ENCODE measurements at places on chromosomes 4 and X. TPM values are rescaled to one million over a fixed set of nuclear protein-coding genes. Genes with fewer than 3 reads are reported as not detected.
A peak's percentile ranks its signal among the peaks of the same experiment; 100 is the strongest.

DNA sequence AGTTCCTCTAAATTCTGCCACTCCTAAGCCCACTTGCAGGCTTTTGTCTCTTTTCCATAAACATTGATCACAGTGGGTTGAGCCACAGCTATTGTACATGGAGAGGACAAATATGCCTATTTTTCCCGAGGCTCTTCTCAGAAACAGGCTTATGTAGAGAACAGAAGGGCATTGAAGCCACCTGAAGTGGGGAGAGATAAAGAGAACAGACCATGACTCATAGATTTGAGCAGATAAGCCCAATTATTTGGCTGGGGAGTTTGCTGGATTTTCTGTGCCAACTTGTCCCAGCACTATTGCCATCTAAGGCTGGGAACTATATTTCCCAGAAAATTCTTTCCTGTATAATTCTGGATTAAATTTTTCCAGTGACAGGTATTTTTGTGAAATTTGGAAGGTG, 446.1 kb upstream of the RPS6KA3 start:
- DNase-seq = no peak

DNA sequence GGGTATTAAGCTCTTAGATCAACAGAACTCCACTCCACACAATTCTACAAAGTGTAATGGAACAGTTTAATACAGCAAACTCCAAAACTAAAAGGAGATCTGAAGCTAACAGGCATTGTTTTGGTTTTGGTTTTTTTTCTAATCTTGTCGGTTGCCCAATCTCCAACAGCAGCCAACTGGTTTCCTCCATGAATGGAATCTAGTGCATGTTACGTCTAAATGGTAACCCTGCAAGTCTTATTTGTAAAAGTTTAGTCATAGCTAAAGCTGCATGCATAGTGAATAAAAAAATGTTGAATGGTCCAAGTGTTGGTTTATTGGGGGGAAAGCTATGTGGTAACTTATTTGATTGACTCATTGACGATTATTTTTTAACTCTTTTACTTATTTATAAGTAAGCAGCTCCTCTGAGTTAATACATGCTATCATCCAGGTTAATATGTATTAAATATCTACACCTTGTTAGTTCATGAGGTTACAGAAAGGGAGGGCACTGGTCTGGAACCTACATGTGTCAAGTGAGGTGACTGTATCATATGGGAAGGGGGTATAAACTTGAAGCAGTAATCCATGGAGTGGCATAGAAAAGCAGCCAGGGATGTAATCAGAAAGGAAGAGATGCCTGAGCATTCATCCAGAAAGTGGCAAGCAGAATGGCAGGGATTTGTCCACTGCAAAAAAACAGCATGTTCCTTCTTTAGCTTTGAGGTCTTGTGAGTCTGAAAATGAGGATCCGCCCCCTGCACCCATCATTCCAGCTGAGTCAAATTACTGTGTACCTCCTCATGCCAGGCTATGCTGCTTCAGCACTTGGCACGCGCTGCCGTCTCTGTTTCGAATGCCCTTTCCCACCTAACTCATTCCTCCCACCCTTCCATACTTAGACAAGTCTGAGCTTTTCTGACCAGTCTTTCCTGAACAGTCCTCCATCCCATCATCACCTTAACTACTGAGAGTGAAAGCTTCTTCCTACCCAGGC, 81.7 kb downstream of the PDGFC start:
- DNase-seq = no peak

- no peak for DNase-seq
Observed at GRCh38 chr4:141890279-141890678, 253.9 kb downstream of the IL15 start.

- DNase-seq = no peak
Observed at GRCh38 chrX:30241724-30242415, at the start of gene MAGEB4. Gene MAGEB4, plus strand, starts transcription at chrX:30242000. Its CDS starts 136 bp downstream, at chrX:30242136.

The ADAMTS3 gene
- total RNA-seq = not detected

- DNase-seq = no peak
Observed at GRCh38 chrX:48960291-48960690, 2.9 kb upstream of the OTUD5 start.

The SOWAHD gene
- not detected for total RNA-seq

GRCh38 chr4:127006446-127006877, 626.3 kb upstream of the INTU start:
- DNase-seq = no peak

GRCh38 chrX:9141496-9141895, 107.6 kb upstream of the FAM9B start:
- no peak for DNase-seq

- no peak for DNase-seq
Observed at GRCh38 chrX:110394651-110395050, 36.0 kb downstream of the RTL9 start.

The HPRT1 gene
- total RNA-seq = 67.4 TPM

GRCh38 chrX:153814591-153815315, 15.6 kb downstream of the PDZD4 start:
- DNase-seq = peak; percentile 52

- no peak for DNase-seq
Observed at GRCh38 chr4:10080589-10081217, 35.9 kb downstream of the WDR1 start.

- DNase-seq = no peak
Observed at GRCh38 chr4:179678093-179678814, 2236.0 kb upstream of the AGA start.

The NLGN4X gene
- total RNA-seq = not detected

DNA sequence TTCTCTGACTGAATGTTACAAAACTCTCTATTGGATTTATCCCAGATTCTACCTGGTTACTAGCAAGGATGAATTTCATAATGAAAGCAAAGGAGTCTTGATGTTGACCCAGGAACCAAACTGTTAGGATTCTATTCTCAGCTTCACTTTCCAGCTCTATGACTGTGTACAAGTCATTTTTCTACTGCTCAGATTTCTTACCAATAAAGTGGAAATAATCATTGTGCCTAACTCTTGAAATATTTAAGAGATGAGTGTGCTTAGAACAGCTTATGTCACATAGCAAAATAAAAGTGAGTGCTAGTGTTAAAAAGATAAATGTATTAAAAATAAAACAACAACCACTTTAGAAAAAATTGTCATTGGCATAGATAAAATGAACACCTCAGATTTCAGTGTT, 45.6 kb downstream of the EPHA5 start:
- DNase-seq = no peak

The PPP3CA gene
- total RNA-seq = 42.6 TPM

DNA sequence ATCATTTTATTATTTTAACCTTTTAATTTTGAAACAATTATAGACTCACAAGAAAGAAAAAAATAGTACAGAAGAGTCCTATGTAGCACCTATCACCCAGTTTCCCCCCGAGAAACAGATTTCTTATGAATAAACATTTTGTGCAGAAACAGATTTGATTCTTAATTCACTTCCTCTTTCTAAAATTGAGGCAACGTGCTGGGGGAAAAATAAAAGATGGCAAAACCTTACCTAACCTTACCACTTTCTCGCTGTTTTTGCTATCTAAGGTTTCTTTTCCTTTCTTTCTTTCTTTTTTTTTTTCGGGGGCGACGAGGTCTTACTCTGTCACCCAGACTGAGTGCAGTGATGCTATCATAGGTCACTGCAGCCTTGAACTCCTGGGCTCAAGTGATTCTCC, 4.3 kb upstream of the CLNK start:
- DNase-seq = no peak

GRCh38 chr4:142535009-142535408, 311.1 kb downstream of the INPP4B start:
- DNase-seq = no peak

The TRO gene
- total RNA-seq = 2.1 TPM

DNA sequence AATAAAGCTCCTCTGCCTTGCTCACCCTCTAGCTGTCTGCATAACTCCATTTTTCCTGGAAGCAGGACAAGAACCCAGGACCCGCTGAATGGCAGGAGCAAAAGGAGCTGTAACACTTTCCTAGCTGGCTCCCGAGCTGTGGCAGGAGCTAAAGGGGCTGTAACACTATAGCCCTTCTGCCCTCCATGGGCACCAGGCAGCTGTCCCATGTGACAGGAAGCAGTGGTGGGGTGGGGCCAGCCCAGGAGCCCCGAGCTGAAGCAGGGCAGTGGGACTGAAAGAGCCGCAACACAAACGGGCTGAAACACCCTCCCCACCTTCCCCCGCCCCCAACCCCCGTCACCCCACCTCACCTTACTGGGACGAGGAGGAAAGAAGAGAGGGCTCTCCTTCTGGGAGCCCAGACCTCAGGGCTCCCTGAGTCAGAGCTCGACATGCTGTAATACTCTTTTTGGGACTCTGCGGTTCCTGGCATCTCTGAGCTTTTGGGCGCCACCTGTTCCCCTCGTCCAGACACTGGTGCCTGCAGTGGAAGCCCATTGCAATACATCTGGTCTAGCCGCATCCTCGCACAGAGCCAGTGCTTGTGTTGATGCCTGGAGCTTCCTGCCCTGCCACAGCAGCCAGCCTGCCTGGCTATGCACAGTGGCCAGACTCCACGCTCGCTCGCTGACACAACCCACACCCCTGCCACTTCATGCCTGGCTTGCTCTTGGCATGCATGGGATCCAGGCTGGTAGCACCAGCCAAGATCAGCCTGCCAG, 39.4 kb downstream of the PPM1K start:
- peak; percentile 68 for DNase-seq

- no peak for DNase-seq
Observed at GRCh38 chr4:126271292-126271691, 956.5 kb downstream of the FAT4 start.

The CD40LG gene
- total RNA-seq = 10.1 TPM

The RHOXF2B gene
- not detected for total RNA-seq

The DYNLT3 gene
- total RNA-seq = 8.9 TPM

DNA sequence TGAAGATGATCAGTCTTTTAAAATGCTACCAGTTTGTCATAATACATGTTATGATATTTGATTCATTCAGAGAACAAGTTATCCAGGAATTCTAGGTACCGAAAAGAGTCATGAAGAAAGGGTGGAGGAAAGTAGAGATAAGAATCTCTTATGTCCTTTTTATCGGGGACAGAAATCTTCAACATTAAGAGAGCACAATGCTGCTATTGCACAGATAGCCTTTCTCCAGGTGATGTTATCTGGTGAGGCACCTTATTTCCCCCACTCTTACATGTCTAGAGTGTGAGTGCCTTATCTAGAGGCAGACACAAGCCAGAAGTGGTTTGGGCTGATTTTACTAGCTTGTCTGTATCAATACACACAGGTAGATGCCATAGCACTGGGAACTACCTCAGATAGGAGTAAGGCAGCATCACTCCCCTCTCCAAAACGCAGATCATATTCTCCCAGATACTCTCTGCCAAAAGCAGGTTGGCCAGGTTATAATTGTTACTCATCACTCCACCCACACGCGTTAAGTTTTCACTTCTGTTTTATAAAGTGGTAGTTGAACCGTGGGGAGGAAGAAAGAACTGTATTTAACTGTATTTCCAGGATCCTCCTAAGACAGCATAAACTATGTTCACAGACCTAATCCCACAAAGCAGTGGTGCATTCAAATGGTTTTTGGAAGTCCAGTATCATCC, 38.4 kb downstream of the AREG start:
- no peak for DNase-seq

All from natural killer cell treated with Interleukin-12 subunit alpha and Interleukin-12 subunit beta and Interleukin-15 and Interleukin-18, amount 100 ng/mL, for 72 hours (primary cell).